Posterior vena cava (tissue), 2 donors: ENCODE measurements at places on chromosomes 12 and 14. TPM values are rescaled to one million over a fixed set of nuclear protein-coding genes. Genes with fewer than 3 reads are reported as not detected.

- DNase-seq: no peak
Observed at GRCh38 chr12:52183971-52184370, 7.8 kb downstream of the KRT80 start.

DNA sequence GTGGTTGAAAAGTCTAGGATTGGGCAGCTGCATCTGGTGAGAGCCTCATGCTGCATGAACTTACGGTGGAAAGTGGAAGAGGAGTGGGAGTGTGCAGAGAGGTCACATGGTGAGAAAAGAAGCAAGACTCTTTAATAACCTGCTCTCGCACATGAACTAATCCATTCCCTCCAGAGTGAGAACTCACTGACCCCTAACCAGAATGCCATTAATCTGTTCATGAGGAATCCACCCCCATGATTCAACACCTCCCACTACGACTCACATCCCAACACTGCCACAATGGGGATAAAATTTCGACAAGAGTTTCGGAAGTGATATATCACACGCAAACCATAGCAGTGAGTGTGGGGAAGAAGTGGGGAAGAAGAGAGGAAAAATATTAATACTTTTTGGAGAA, 377.4 kb downstream of the NAV3 start:
- DNase-seq: no peak

GRCh38 chr14:59347915-59348314, 117.3 kb downstream of the GPR135 start:
- DNase-seq: no peak

DNA sequence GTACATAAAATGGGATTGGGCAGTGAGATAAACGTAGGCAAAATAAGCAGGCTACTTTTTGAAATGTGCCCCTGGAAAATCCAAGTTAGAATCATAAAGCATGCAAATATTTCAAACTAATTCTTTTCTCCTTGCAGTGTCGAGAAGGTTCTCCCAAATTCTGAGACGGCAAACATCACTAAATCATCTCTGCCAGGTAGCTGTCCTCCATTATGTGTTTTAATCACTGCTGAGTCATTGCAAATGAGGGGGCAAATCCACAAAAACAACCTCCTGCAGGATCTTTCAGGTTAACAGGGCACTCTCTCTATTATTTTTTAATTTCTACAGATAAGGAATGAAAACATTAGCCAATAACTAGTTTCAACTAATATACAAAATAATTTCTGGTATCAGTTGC, 63.2 kb upstream of the RIC8B start:
- DNase-seq: no peak

GRCh38 chr14:20350860-20351259, 7.4 kb downstream of the PARP2 start:
- no peak for DNase-seq

DNA sequence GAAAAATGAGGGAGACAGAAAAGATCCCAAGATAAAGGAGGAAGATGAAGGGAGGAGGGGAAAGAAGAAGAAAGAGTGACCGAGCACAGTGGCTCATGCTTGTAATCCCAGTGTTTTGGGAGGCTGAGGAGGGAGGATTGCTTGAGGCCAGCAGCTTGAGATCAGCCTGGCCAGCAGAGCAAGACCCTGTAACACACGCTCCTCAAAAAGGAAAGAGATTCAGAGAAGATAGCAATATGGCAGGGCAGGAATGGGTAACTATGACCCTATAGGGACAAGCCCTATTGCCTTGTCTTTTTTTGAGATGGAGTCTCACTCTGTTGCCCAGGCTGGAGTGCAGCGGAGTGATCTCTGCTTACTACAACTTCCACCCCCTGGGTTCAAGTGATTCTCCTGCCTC, 116.9 kb upstream of the MAP1LC3B2 start:
- no peak for DNase-seq

Gene TRHDE
- total RNA-seq: 3.1 TPM

Gene KLHL33
- 1.2 TPM for total RNA-seq

Gene CACNA1C
- 71.8 TPM for total RNA-seq

Gene AKAP6
- 108 TPM for total RNA-seq

Gene CHGA
- not detected for total RNA-seq
